ENCODE measurements at places on chromosomes 16 and 17. TPM values are rescaled to one million over a fixed set of nuclear protein-coding genes. Genes with fewer than 3 reads are reported as not detected.

Gene PITPNM3
- total RNA-seq, result 13.8 TPM

Gene VASN
- 1.9 TPM for total RNA-seq

Gene FA2H
- 0.31 TPM for total RNA-seq

Gene CARHSP1
- total RNA-seq, result 247 TPM

Gene ARL5C
- total RNA-seq, result not detected

Gene PRDM7
- total RNA-seq, result not detected

Gene HOXB3
- not detected for total RNA-seq

Gene CMTR2
- total RNA-seq, result 38.8 TPM

Gene GRB7
- total RNA-seq, result not detected

Gene DPEP3
- not detected for total RNA-seq

Gene MT4
- total RNA-seq, result not detected

Gene ESRP2
- total RNA-seq, result not detected

Gene G6PC1
- total RNA-seq, result not detected

Gene TAC4
- not detected for total RNA-seq

Gene TPSB2
- not detected for total RNA-seq

Gene KRT33B
- not detected for total RNA-seq

Gene ACTG1
- 5,254 TPM for total RNA-seq

Gene ABCC12
- 1.3 TPM for total RNA-seq

Gene RAMP2
- 9.1 TPM for total RNA-seq

Gene TNS4
- total RNA-seq, result not detected

Gene SERPINF2
- 0.31 TPM for total RNA-seq

Gene MSLN
- not detected for total RNA-seq

Gene OR4D1
- not detected for total RNA-seq

Gene SEZ6L2
- total RNA-seq, result 52.0 TPM

Gene ENPP7
- not detected for total RNA-seq

Gene NPIPB12
- total RNA-seq, result 90.1 TPM

Gene CYB5B
- 67.0 TPM for total RNA-seq

Gene KRT26
- not detected for total RNA-seq

Gene KRTAP3-1
- total RNA-seq, result not detected

Gene MT1B
- total RNA-seq, result not detected

Gene RFNG
- 27.2 TPM for total RNA-seq

Gene SCNN1G
- 0.63 TPM for total RNA-seq

Gene ITGB3
- total RNA-seq, result 4.7 TPM

All from parietal lobe (tissue), 2 donors.